ENCODE measurements at places on chromosomes 7 and 10. TPM values are rescaled to one million over a fixed set of nuclear protein-coding genes. Genes with fewer than 3 reads are reported as not detected.

GRCh38 chr7:101983147-101983811 is 165.9 kb downstream of the CUX1 start:
- DNase-seq = no peak

- DNase-seq = no peak
Measured at GRCh38 chr7:36811807-36812206, 87.5 kb upstream of the AOAH start.

DNA sequence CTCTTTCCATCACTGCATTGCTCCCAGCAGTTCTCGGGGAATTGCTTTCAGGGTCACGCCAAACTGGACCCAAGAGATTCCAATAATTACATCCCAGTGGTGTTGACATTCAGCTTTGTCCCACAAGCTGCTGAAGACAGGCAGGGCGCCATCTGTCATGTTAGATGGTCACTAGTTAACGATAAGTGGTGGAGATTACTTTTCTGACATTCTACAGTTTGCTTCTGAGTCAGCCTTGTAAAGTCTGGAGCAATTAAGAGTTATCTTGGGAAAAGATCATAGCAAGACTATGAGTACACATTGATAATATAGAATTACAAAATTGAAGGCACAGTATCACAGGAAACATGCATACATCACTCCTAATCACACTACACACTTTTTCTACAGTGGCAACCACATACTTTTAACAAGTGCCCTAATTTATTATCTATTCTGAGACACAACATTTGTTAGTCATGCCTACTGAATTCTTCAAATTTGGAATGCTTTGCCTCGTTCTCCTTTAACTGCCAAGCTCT is 41.9 kb downstream of the SEMA3C start:
- no peak for DNase-seq

- DNase-seq = no peak
Measured at GRCh38 chr10:79069325-79070080, 737 bp downstream of the ZMIZ1 start.

DNA sequence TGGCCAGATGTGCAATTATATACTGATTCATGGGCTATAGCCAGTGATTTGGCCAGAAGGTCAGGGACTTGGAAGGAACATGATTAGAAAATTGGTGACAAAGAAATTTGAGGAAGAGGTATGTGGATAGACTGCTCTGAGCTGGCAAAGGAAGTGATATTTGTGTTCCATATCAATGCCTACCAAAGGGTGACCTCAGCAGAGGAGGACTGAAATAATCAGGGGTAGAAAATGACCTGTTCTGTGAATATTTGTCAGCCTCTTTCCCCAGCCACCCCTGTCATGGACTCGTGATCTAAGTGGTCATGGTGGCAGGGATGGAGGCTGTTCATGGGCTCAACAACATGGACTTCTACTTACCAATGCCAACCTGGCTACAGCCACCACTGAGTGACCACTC is 47.0 kb downstream of the PTPRE start:
- no peak for DNase-seq

DNA sequence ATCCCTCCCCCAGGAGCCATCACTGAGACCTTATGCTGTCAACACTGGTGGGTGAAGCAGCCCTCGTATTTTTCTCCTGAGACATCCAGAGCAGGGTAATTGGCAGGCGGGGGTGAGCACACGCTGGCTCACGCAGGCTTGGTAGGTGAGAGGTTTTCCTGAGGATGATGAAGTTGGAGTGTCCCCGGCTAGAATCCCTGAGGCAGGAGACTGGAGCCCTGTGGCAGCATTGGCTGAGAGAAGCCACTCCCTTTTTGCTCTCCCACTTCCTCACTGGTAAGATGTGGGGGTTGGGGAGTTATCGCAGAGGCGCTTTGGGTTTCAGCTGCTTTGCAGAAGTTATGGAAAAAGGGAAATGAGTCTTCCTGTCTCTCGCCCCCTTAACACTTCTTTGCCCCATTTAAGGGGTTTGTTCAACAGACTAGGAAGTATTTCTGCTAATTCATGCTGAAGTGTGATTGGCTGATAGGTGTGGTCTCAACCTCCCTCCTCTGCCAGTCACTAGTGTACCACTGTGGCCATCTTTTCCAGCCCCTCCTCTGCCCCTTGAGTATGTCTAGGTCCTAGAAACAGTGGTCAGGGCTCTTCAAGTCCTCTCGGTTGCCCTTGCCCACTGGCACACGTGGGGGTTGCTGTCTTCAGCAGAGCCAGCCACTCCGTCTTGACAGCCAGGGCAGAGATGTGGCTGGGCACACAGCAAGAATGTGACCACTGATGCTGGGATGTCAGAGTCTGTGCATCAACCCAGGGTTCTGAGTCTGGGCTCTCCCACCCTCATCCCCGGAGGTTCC is 5.7 kb downstream of the ARPC1B start:
- DNase-seq = no peak

- peak; percentile 10 for DNase-seq
Measured at GRCh38 chr7:50142425-50143017, 49.5 kb upstream of the ZPBP start.

- DNase-seq = no peak
Measured at GRCh38 chr10:23917251-23917840, 291.6 kb upstream of the KIAA1217 start.

DNA sequence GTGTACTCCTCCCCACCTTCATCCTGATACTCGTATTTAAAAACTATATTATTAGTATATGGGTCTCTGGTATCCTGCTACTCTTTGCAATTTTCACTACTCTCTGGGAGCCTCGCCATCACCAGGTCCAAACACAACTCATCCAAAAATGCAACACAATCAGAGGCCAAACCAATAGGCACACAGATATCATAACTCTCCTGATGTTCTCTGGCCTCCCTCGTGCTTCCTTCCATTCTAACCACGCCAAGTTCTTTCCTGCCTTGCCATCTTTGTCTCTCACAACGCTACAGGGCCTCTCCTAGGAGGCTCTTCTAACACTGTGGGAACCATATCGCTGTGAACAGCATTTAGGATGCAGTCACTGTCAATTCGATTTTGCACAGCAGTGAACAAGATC is 7.3 kb downstream of the RHEB start:
- DNase-seq = no peak

DNA sequence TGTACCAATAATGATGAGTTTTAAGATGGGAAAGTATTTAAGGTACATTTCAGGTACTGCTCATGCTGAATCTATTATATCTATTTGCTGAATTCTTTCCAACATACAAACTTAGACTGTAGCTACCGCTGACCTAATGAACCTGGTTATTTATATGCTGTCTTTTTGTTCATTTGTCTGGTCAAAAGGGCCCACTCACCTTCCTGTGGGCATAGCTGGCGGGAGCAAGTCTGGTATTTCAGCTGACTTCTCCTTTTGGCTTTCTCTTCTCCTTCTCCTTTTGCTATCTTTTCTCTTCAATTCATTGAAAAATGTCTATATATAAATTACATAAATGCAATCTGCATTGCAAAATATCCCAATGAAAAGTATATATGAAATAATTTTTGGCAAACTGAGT is 9.5 kb downstream of the PLXDC2 start:
- no peak for DNase-seq

- DNase-seq = no peak
Measured at GRCh38 chr10:125536236-125536635, 146.7 kb downstream of the TEX36 start.

DNA sequence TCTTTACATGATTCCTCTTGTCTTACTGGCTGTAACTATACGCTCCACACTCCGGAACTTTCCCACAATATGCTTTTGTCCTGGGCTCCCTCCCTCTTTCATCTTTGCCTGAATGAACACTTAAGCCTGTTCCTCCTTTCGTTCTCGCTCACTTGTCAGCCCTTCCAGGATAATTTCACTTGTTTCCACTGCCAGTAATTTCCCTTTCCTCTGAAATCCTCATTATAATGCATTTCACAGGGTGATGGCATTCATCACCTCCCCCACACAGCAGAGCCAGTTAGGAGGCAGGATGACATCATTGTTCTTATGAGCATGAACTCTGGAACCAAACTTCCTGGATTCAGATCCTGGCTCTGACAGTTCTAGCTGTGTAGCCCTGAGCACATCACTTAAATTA is 372.6 kb downstream of the GPR158 start:
- DNase-seq = no peak

DNA sequence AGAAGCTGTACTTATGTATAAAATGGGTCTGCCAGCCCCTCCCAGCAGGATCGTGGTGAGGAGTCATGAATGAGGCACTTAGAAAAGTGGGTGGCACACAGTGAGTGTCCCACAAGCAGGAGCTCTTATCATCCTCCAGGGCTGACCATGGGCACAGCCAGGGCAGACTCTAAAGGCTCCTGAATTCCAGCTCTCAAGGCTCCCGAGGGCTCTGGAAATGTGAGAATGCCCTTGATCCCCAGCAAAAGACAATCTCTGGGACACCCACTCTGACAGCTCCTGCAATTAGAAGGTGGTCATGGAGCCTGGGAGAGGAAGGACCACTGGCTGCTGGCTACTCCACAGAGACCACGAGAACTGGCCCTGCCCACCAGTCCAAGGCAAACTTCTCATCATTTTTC is 1.6 kb downstream of the VSTM4 start:
- DNase-seq = no peak

DNA sequence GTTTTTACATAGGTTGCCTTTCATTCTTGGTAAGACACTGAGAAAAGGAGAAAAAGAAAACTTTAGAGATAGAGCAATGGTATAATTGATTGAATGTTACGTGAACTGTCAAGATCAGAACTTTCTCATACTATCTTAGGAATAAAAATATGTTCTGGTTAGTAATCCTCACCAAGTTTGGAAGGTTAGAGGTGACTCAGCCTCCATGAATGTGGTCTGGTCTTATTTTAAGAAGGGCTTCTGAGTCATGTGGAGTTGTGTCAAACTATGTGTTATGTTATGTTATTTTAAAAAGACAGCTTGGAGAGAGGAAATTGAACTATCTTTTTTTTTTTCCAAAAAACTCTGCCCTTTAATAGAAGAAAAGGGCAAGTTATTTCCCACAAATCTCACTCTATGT is 458.6 kb upstream of the KLF6 start:
- no peak for DNase-seq

- no peak for DNase-seq
Measured at GRCh38 chr10:21750424-21750823, 216.4 kb downstream of the MLLT10 start.

GRCh38 chr7:32293833-32294232 is 196.3 kb downstream of the LSM5 start:
- no peak for DNase-seq

DNA sequence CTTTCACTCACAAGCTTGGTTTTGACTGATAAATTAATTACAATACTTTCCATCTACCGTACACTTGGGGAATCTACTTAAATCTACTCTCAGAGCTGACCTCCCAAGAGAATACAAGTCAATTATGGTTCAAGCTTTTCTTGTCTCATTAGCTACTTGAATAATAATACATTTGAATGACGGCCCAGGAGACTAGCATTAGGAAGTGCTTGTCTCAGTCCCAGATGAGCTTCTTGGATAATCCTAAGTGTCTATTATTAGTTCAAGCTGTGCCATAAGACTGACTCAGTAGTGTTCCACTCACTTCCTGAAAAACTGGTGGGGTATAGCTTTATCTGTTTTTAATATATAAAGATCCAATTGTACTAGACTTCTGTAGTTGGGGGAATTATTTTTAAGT is 100.2 kb downstream of the GNAT3 start:
- DNase-seq = no peak

The TSPAN12 gene
- 48.9 TPM for polyA plus RNA-seq

The PRLHR gene
- polyA plus RNA-seq = not detected

The DNAH11 gene
- 3.6 TPM for polyA plus RNA-seq

The ATG9B gene
- polyA plus RNA-seq = 3.6 TPM

The LBX1 gene
- 0.35 TPM for polyA plus RNA-seq

Data from right lung (tissue), 10 donors.